M059J (cell line): ENCODE measurements at places on chromosomes 3 and 15. TPM values are rescaled to one million over a fixed set of nuclear protein-coding genes. Genes with fewer than 3 reads are reported as not detected.

PDCD7 gene
- total RNA-seq = 9.2 and 14.5 TPM in 2 replicates

CLDN16 gene
- not detected in 2 replicates for total RNA-seq

RCN2 gene
- 71.8 and 114 TPM in 2 replicates for total RNA-seq

TMEM40 gene
- total RNA-seq = 0.74 and 1.3 TPM in 2 replicates

GRCh38 chr3:48634661-48635221 is 520 bp downstream of the SLC26A6 start:
- DNase-seq = peak; percentile 62

- peak; percentile 69 for DNase-seq
Measured at GRCh38 chr3:46490338-46491084, 7.3 kb upstream of the RTP3 start.

GRCh38 chr3:197137751-197138150 is 108.1 kb upstream of the MELTF start:
- no peak for DNase-seq

GRCh38 chr15:94844538-94845389 is 613.4 kb downstream of the MCTP2 start:
- no peak for DNase-seq

GRCh38 chr3:139292192-139292591 is 51.6 kb upstream of the MRPS22 start:
- DNase-seq = no peak

- peak; percentile 62 for DNase-seq
Measured at GRCh38 chr3:29195056-29195455, 85.8 kb upstream of the RBMS3 start.

- no peak for DNase-seq
Measured at GRCh38 chr15:72086920-72087648, 30.9 kb downstream of the MYO9A start.

DNA sequence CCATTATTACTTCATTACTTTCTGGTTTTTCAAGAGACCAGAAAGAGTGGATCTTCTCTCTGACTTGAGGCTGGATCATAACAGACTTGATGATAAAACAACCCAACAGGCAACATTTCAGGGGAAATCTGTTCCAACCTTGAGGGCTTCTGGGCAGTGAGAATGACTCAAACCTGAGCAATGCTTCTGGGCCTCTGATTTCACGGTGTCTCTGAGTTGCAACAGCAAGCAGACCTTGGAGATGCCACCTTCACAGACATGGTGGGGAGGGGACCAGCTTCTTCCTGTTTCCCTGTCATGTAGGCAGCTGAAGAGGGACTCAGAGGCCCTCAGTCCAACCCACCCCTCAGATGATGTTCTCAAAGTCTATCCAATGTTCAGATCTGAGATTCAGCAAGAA is 104.0 kb downstream of the ABHD5 start:
- peak; percentile 60 for DNase-seq

DNA sequence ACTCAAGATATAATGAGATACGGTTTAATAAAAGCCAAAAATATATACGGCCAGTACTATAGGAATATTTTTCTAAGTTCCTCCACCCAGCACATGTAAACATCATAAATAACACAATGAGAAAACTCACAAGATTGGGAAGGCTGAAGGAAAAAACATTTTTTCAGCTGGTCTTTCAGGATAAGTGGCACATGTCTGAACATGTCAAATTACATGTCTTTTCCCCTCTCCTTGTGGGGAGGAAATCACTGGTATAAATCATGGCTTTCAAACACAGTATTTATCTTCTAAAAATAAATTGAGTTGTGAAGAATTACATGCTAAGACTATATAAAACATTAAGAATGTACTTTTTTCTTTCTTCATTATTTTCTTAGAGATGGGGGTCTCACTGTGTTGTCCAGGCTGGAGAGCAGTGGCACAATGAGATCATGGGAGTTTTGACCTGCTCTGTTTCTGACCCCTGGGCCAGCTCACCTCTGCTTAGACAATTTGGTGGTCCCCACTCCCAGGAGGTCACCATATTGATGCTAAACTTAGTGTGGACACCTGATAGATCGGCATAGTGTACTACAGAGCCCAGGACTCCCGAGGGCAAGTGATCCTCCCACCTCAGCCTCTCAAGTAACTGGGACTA is 32.8 kb downstream of the ETV5 start:
- no peak for DNase-seq
